ENCODE measurements at places on chromosomes 11 and 22. TPM values are rescaled to one million over a fixed set of nuclear protein-coding genes. Genes with fewer than 3 reads are reported as not detected.
A peak's percentile ranks its signal among the peaks of the same experiment; 100 is the strongest.

- peaks cover 37% of the 10 kb centered on the region for H3K4me1 ChIP-seq
- DNase-seq = peak; percentile 48
- H3K4me3 ChIP-seq = peak overlapping the region; percentile 60
- no peaks in the 10 kb centered on the region for H3K27me3 ChIP-seq
These were observed 671 bp upstream of the PICALM start for GRCh38 chr11:86069408-86070101.

- H3K27me3 ChIP-seq = no peaks in the 10 kb centered on the region
- H3K36me3 ChIP-seq = no peaks in the 10 kb centered on the region
- no peak for DNase-seq
- no peak overlapping the region for H3K27ac ChIP-seq
- H3K4me3 ChIP-seq = no peak overlapping the region
- no peaks in the 10 kb centered on the region for H3K4me1 ChIP-seq
These were observed 28.0 kb downstream of the CTR9 start for GRCh38 chr11:10779086-10779485.

GRCh38 chr22:25628494-25628893 is 64.0 kb downstream of the GRK3 start:
- no peaks in the 10 kb centered on the region for H3K4me1 ChIP-seq
- H3K4me3 ChIP-seq = no peak overlapping the region
- peaks cover 7% of the 10 kb centered on the region for H3K27me3 ChIP-seq

- H3K27ac ChIP-seq = no peak overlapping the region
- H3K27me3 ChIP-seq = no peaks in the 10 kb centered on the region
- no peaks in the 10 kb centered on the region for H3K4me1 ChIP-seq
- DNase-seq = no peak
These were observed 60.4 kb downstream of the SFI1 start for GRCh38 chr22:31556627-31557203.

DNA sequence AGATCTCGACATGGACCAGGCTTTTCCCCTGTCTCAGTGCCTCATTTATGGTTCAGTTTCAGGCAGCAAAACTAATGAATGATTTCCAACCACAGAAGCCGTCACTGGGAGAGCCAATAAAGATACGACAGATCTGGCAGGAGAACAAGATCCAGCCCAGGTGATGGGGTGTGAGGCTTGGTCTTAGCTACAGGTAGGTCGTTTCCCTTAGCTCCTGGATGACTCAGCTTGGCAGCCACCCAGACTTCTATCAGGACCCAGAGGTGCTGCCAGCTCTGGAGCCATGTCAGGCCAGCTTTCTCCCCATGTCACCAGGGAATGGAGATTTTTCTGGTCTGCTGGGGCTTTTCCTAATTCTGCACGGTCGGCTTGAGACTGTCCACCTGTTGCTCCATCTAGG is 36.3 kb upstream of the APOBEC3A start:
- DNase-seq = peak; percentile 94
- H3K4me3 ChIP-seq = no peak overlapping the region
- H3K27me3 ChIP-seq = peaks cover 13% of the 10 kb centered on the region
- peaks cover 57% of the 10 kb centered on the region for H3K4me1 ChIP-seq
- H3K27ac ChIP-seq = peak overlapping the region; percentile 38

DNA sequence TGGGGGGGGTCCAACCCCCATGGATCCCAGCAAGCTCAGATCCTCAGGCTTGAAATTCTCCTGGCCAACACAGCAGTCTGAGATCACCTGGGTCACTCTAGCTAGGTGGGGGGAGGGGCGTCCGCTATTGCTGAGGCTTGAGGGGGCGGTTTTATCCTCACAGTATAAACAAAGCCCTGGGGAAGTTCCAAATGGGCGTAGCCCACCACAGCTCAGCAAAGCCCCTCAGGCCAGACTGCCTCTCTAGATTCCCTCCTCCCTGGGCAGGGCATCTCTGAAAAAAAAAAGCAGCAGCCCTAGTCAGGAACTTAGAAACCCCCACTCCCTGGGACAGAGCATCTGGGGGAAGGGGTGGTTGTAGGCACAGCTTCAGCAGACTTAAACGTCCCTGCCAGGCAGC is 16.7 kb downstream of the TRPC6 start:
- no peaks in the 10 kb centered on the region for H3K36me3 ChIP-seq
- H3K4me1 ChIP-seq = no peaks in the 10 kb centered on the region
- DNase-seq = no peak

DNA sequence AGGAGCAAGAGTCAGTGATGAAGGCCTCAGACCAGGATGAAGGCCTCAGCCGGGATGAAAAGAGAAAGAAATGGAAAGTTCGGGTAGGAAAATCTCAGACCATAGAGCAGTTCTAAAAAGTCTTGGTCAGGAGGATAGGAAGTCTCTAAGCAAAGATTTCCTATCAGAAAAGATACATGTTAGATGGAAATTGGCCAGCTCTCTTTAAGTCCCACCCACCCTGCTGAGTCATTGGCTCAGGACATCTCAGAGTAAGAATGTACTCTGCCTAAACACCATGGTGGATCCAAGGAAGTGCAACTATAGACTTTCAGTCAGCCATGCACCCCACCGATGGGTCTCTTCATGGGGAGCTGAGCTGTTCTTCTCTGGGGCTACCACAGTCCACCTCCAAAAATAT is 4.4 kb downstream of the OR8B3 start:
- DNase-seq = no peak
- H3K4me3 ChIP-seq = no peak overlapping the region
- no peak overlapping the region for H3K27ac ChIP-seq
- H3K36me3 ChIP-seq = no peaks in the 10 kb centered on the region
- H3K4me1 ChIP-seq = no peaks in the 10 kb centered on the region

GRCh38 chr11:43419460-43419859 is 60.7 kb downstream of the TTC17 start:
- 0 out of 2 replicates have a peak, but pooled peaks cover 15% of the 10 kb centered on the region for H3K36me3 ChIP-seq
- H3K27ac ChIP-seq = no peak overlapping the region
- H3K4me1 ChIP-seq = no peaks in the 10 kb centered on the region
- no peaks in the 10 kb centered on the region for H3K27me3 ChIP-seq
- H3K4me3 ChIP-seq = no peak overlapping the region
- no peak for DNase-seq

DNA sequence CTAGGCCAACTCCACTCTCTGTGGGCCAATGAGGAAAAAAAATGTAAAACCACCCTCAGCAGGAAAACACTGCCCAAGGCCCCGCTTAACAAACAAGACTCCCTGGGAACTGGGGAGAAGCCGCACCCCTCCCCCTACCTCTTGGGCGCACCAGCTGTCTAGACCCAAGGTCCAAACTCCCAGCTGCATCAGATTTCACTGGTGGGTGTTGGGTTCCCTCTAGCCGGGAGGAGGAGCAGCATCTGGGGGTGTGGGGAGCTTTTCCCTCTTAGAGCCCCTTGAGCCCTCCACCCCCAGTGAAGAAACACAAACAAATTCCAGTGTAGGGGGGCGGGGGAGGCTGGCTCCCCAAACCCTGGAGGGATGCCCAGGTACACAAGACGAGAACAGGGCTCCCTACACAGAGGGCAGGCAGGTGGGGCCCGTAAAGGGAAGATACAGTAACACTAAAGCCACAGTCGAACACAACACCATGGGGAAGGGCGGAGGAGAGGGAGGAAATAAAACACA is 64.9 kb downstream of the NECTIN1 start:
- H3K4me1 ChIP-seq = no peaks in the 10 kb centered on the region
- no peak for DNase-seq
- no peak overlapping the region for H3K27ac ChIP-seq
- no peaks in the 10 kb centered on the region for H3K36me3 ChIP-seq
- no peak overlapping the region for H3K4me3 ChIP-seq

GRCh38 chr11:15815246-15816195 is 540.8 kb downstream of the SOX6 start:
- peak overlapping the region; percentile 37 for H3K4me3 ChIP-seq
- DNase-seq = no peak
- H3K4me1 ChIP-seq = peaks cover 37% of the 10 kb centered on the region
- peak overlapping the region; percentile 100 for H3K27ac ChIP-seq
- no peaks in the 10 kb centered on the region for H3K36me3 ChIP-seq

GRCh38 chr22:26770624-26771023 is 113.2 kb downstream of the MIAT start:
- DNase-seq = no peak
- no peaks in the 10 kb centered on the region for H3K27me3 ChIP-seq

Gene ADM
- total RNA-seq = 21.9 TPM

Gene GAB4
- total RNA-seq = not detected

Gene MTA2
- total RNA-seq = 96.6 TPM

Gene P2RY2
- total RNA-seq = 19.8 TPM

Gene IL17REL
- total RNA-seq = not detected
